Stimulated activated CD4-positive, alpha-beta T cell treated with anti-CD3 and anti-CD28 coated beads, Interleukin-2, amount 100 ng/mL, for 4 hours (primary cell): ENCODE measurements at places on chromosomes 1 and 21.

- DNase-seq = no peak
Observed at GRCh38 chr1:52579415-52579814, 22.8 kb upstream of the GPX7 start.

GRCh38 chr1:200907611-200908097 is 13.0 kb downstream of the INAVA start:
- DNase-seq = no peak

DNA sequence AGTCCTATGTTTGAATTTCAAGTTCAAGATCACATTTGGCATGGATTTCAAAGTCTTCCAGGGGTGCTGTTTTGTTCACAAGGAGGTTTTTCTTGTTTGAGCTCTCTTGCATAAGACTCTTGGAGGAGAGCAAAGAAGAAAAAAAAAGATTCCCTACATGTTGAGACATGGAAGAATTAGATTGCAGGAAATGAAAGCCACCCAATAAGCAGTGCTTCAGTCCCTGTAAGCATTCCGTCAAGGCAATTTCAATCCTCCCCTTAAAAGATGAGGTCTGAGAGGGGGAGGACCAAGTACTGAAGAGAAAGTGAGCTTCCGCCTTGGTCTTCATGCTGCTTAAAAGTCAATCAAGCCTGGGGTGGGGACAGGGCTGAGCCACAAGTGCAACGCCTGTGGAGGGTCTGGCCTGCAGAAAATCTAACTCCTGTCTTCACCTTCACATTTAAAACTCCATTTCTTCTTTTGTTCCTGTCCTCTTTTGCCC is 50.2 kb downstream of the LPAR3 start:
- no peak for DNase-seq

DNA sequence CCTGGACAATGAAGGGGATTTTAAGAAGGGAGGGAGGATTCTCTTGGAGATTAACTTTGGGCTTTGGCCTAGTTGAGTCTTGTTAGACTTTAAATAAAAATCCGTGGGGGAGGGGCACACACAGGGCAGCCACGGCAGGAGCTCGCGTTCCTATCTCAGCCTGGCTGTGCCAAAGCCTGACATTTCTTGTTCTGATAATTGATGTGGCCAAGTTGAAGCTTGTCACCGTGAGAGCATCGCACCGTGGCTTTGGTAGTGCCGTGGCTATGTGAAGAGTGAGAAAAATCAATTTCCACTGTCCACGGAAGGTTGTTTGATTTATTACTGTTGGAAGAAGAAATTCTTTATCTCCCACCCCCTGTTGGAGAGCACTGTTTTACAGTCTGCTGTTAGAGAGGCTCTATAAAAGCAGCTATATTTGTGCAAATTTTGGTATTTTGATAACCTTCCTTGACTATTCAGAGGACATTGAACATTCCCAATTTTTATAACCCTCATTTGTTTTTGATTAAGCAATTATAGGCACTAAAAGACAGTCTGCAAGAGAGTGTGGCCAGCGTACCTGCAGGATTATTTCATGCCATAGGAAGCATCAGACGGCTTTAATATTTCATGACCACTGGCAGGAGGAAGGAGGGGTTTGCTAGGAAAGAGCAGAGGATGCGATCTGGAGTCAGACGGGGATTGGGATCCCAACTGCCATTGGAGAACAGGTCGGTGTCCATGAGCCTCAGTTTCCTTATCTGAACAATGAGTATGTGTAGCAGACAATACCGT is 160.7 kb downstream of the KAZN start:
- no peak for DNase-seq

- no peak for DNase-seq
Observed at GRCh38 chr1:59765011-59765730, 49.6 kb upstream of the HOOK1 start.

- no peak for DNase-seq
Observed at GRCh38 chr1:54428837-54429518, 22.8 kb upstream of the SSBP3 start.

- no peak for DNase-seq
Observed at GRCh38 chr1:60413091-60413490, 339.5 kb upstream of the C1orf87 start.

DNA sequence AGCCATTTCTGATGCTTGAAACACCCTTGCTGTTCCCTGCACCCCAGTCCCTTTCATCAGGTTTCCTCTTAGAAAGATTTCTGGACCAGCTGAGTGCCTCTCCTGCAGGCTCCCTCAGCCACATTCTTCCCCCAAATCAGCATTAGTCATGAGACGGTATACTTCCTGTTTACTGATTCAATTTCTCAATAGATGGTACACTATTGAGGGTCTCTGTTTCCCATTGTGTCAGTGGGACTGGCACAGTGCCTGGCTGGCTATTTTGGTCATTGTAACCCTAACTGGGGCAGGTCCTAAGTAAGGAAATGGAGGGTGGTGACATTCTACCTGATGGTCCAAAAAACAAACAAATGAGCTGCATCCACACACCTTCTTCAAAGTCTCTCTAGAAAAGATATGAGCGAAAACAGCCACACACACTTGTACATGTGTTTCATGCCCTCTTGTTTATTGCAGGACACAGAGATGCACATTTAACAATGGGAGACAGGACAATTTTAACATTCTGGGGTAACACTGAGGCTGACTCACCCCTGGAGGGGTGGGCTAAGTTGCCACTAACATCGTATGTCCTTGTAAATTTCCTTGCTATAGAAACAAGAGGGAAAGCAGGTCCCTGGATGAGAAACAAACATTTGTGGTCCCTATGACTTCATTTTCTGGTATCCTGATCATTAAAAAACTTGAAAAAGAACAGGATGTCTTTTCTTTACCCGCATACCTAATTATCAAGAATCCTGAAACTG is 77.5 kb downstream of the RRAGC start:
- DNase-seq = no peak

- DNase-seq = no peak
Observed at GRCh38 chr1:82161700-82162141, 361.0 kb downstream of the ADGRL2 start.
